Bronchus fibroblast of lung (primary cell): ENCODE measurements at places on chromosomes 5 and 9. TPM values are rescaled to one million over a fixed set of nuclear protein-coding genes. Genes with fewer than 3 reads are reported as not detected.

Gene MEIKIN
- not detected in 2 replicates for total RNA-seq

Gene SAXO1
- not detected in 2 replicates for total RNA-seq

Gene NMUR2
- not detected in 2 replicates for total RNA-seq

Gene IRX4
- total RNA-seq, result under 0.01 TPM in 1 of 2 replicates, not detected in the other

Gene PNPLA7
- under 0.01 and 0.50 TPM in 2 replicates for total RNA-seq

Gene FCHO2
- 2.4 and 5.5 TPM in 2 replicates for total RNA-seq

Gene MIGA2
- total RNA-seq, result 11.9 and 14.3 TPM in 2 replicates

Gene ERGIC1
- total RNA-seq, result 162 and 168 TPM in 2 replicates

Gene CXCL14
- total RNA-seq, result not detected in 2 replicates

Gene WDR38
- not detected in 2 replicates for total RNA-seq

Gene NPR3
- total RNA-seq, result 19.3 and 19.9 TPM in 2 replicates

Gene OR1L1
- total RNA-seq, result not detected in 2 replicates

Gene ZNF483
- 0.17 and 0.59 TPM in 2 replicates for total RNA-seq

Gene TMEM171
- 2.2 and 3.0 TPM in 2 replicates for total RNA-seq

Gene COL23A1
- total RNA-seq, result not detected in 2 replicates

Gene SLC6A19
- total RNA-seq, result not detected in 2 replicates

Gene PCDHGB4
- 4.0 and 4.4 TPM in 2 replicates for total RNA-seq

Gene TMEM174
- total RNA-seq, result not detected in 2 replicates

Gene PTPN3
- 1.3 and 1.6 TPM in 2 replicates for total RNA-seq

Gene SPATA31E1
- total RNA-seq, result not detected in 2 replicates

Gene IFNA10
- not detected in 2 replicates for total RNA-seq

Gene DNAJC21
- 12.5 and 25.6 TPM in 2 replicates for total RNA-seq

Gene TCF7
- total RNA-seq, result 2.7 and 4.3 TPM in 2 replicates

Gene ADAMTS6
- 16.5 and 19.3 TPM in 2 replicates for total RNA-seq

Gene FAM153A
- total RNA-seq, result not detected in 2 replicates

Gene CTSV
- total RNA-seq, result 0.89 and 1.0 TPM in 2 replicates

Gene NRARP
- total RNA-seq, result 0.45 and 1.7 TPM in 2 replicates

Gene PPP2R2B
- total RNA-seq, result under 0.01 and 0.17 TPM in 2 replicates

Gene BARX1
- total RNA-seq, result not detected in 2 replicates

Gene BTNL3
- not detected in 2 replicates for total RNA-seq

Gene CNTNAP3
- total RNA-seq, result 2.8 and 2.9 TPM in 2 replicates

Gene RNF208
- 0.50 and 1.2 TPM in 2 replicates for total RNA-seq

Gene FOXD4L4
- total RNA-seq, result not detected in 2 replicates

Gene DCP2
- total RNA-seq, result 8.9 and 11.1 TPM in 2 replicates

Gene PTGDS
- total RNA-seq, result 2.4 TPM in 1 of 2 replicates, not detected in the other

Gene SMIM32
- not detected in 2 replicates for total RNA-seq

Gene PDE6A
- not detected in 2 replicates for total RNA-seq

Gene FBP2
- total RNA-seq, result not detected in 2 replicates

Gene HTR4
- total RNA-seq, result not detected in 2 replicates

Gene SPRY4
- total RNA-seq, result 8.9 and 10.1 TPM in 2 replicates

Gene SLC36A2
- total RNA-seq, result not detected in 2 replicates

Gene SLC34A1
- total RNA-seq, result not detected in 2 replicates

Gene SLC23A1
- total RNA-seq, result not detected in 2 replicates

Gene FAM169A
- 0.89 and 2.5 TPM in 2 replicates for total RNA-seq

Gene PCDHGA7
- 0.50 and 0.89 TPM in 2 replicates for total RNA-seq

Gene CAMLG
- 32.9 and 34.8 TPM in 2 replicates for total RNA-seq

Gene PCDHGA12
- 7.7 and 8.4 TPM in 2 replicates for total RNA-seq

Gene CARD9
- 1.9 and 2.4 TPM in 2 replicates for total RNA-seq

Gene OMD
- total RNA-seq, result not detected in 2 replicates

Gene ADRB2
- 1.9 and 2.5 TPM in 2 replicates for total RNA-seq

Gene PCDHGB7
- 6.1 and 7.2 TPM in 2 replicates for total RNA-seq
